Ureter (tissue), 1 donor: ENCODE measurements at places on chromosomes 3 and 15.

GRCh38 chr3:8658306-8659212 is 14.0 kb upstream of the SSUH2 start:
- peak; percentile 78 for DNase-seq

DNA sequence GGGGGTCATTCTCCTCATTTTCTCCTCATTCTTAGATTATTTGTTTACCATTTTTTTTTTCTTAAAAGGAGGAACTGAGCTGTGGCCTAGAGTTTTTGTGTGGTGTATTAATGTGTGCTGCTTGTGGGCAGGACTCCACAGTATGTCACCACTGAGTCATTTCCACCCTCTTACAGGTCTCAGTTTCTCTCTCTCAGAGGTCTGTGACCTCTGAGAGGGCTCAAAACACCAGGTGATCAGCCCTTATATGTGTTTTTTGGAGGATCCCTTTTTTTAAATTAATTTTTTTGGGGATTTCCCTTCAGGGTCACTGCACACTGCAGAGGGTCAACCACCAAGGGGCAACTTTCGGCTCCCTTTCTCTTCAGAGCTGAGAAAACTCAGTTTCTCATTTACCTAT is 166.4 kb downstream of the SUCNR1 start:
- DNase-seq, result no peak

- no peak for DNase-seq
Observed at GRCh38 chr3:106299300-106300098, 430.7 kb upstream of the CBLB start.

DNA sequence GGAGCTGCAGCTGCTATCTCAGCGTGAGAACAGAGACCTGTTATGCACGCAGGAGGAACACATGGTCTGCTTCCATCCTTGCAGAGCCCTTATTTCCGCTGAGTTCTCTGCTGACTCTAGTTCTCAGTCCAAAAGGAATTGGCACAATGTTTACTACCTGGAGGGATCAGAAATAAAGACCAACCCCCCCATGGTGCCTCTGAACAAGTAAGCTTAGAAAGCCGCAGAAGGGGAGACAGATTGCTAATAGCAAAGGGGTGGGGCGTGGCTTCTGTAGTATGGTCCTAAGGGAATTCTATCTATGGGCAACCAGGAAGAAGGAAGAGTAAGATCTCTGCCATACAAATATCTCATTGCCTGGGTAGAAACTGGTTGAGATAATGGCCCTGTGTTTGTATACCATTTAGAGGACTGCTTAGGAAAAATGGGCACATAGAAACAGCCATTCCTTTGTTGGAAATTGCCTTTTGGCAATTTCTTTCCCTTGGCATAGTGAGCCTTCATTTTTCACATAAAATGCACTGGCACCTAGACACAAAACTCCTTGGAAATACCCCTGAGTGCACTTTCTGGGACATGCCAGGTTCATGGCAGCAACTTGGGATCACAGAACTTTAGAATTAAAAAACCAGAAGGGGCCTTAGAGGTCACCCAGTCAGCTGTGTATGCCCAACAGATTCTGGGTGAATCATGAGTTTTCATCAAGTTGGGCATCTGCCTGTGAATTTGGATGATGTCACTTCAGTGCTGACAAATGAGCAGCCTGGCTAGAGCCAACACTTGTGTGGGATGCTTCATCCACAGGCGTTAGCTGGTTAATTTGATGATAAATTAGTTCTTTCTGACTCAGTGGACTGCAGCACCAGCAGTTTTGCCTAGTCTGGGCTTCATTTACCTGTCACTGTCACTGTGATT is 57.4 kb upstream of the STXBP5L start:
- DNase-seq, result no peak

DNA sequence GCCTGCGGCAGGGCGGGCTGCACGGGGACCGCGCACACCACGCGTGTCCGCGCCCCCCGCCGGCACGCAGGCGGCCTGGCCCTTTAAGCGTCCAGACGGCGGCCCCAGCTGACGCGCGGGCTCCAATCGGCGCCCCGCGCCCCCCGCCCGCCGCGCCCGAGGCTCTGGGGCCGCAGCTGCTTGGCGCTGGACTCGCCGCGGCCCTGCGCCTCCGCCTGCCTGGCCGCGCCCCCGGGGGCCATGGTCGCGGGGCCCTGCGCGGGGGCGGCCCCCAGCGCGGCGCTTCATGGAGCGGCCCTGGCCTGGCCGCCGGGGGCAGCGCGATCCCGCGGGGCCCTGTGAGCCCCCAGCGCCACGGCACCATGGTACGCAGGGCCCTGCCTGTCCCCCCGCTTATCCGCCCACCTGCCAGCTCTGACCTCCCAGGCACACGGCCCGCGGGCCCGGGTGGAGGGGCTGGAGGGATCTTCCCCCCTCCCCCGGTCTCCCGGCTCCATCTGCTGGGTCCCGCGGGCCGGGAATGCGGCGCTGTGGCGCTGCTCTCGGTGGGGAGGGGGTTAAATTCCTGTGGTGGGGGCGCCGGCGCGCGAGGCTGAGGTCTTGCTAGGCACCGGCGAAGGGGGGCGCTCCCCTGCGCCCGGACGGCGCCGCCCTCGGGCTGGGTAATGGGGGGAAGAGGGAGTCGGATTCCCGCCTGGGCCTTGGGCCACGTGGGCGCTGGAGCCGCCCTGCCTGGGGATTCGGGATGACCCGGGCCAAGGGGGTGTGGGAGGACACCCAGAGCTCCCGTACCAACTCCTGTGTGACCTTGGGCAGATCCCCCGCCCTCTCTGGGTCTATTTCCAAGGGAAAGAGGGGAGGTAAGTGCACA is 1.1 kb downstream of the ZBTB47 start:
- peak; percentile 75 for DNase-seq

DNA sequence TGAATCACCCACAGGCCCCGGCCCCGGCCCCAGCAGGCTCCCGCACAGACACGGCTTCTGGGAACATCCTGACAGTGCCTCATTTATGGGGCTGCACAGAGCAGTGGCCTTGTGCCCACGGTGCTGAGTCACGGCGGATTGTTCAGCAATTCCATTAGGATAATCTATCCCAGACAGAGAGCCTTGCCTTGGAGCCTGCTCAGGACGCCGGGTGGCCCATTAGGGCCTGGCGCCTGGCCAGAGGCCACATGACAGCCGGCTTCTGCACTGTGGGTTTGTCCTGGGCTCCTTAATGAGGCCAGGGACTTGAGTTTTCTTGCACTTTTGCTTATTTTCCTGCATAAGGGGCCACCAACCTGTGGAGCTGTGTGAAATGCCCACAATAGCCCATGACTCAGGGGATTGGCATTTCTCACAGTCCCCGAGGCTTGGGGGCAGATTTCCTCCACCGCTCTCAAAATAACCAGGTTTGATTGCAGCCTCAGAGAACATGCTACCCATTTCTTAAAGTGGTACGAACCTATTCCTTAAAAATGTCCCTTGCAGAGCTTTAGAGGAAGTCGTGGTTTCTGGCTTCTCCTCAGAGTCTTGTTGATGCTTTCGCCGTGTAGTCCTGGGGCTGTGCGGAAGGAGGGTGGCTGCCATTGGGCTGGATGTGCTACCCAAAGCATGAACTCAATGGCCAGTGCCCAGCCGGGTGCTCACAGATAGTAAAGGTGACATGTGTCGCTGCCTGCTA is 19.0 kb downstream of the SYNM start:
- peak; percentile 83 for DNase-seq

GRCh38 chr3:21163956-21164355 is 587.1 kb downstream of the ZNF385D start:
- no peak for DNase-seq

DNA sequence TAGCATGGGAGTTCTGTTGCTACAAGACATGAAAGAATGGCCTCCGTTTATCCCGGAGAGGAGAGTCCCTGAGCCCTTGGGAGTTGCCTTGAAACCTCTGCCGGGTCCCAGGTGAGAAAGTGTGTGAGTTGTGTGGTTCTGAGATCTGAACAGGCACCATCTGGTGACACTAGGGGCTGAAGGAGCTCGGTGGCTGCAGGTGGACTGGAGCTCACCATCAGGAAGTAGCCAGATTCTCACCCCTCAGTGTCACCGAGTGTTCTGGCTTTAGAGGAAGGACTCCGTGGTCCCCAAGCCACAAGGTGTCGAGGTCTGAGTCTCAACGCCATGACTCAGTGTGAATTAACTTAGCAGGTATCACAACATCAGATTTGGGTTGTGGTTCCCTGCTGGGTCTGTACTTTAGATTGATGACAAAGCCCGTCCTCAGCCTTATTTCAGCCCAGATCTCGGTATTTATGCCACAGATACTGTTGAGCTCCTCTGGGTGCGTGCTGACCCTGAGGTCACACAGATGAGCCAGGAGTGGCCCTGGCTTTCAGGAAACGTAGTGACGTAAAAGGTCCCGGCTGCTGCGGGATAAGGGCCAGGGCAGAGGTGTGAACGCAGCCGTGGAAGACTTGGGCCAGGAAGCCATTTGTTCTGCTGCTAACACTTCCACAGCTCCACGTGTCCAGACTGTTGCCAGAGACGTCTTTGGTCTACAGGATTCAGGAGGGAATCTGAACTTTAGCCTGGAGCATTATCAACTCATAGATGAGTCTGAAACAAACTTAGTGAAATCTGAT is 54.4 kb downstream of the PGPEP1L start:
- DNase-seq, result no peak

DNA sequence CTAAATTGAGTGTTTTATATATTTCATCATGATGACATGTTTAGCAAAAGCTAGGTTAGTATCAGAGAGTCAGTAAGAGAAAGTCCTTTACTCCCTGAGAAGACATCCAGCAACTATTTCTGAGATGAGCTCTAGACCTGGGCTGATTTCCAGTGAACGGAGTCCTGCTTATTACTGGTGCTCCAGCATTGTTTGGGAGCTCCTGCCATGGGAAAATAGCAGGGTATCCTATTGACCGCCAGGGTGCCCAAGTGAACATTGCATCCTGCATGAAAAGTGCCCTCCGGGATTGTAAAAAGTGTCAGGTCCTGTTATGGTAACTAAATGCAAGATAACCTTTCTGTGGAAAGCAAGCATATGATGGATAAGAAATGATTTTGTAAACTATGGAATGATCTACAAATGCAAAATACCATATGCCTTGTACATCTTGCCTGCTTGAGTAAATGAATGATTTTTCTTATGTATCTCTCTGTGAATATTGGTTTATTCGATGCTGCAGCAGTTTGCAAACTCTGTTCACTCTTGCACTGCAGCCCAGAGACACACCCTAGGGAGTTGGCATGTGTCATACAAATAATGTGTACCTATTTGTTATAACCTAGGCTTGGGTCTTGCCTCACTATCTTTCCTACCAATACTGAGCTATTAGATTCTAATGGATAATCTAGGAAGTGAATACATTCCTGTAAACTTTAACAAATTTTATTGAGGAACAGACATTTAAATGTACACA is 96.7 kb downstream of the IL5RA start:
- no peak for DNase-seq

DNA sequence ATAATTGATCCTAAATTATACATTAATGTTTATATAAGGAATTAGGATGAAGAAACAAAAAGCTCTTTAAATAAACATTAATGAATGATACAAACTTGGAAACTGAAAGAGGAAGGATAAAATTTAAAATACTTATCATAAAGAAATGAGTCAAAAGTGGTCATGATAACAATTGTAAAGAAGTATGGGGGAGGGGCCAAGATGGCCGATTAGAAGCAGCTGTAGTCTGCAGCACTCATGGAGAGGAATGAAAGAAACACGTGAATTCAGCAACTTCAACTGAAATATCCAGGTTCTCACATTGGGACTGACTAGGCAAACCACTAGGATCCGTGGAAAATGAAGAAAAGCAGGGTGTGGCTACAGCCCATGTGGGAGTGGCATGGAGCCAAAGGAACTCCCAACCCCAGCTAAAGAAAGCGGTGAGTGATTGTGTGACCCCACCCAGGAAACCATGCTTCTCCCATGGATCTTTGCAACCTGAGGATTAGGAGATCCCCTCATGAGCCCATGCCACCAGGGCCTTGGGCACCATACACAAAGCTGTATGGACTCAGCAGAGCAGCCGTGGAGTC is 13.1 kb upstream of the CP start:
- no peak for DNase-seq

DNA sequence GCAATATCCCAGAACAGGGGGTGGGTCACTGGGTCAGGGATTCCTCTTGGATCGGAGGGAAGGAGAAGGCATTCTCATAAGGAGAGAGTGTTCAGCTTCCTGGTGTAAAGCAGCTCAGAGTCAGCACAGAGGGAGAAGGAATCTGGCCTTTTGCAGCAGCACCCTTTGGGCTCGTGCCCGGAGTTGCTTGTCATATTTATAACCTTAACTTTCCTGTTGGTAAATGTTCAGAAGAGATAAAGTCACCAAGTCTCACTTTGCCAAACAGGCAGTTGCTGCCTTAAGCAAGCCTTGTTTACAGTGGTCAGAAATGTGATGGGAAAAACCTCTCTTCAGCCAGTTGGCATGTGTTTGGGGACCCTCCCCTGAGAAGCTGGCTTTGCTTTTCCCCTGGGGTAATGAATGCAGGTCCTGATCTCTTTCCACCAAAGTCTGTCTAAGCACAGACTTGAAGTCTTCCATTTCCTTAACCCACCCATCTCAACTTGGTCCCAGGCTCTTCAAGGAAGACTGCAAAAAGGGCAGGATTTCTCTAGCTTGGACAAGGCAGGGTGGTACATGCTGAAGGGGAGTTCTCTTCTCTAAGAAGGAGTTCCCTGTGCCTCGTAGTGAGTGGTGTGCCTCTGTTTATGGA is 206.9 kb upstream of the BHLHE40 start:
- DNase-seq, result peak; percentile 91

DNA sequence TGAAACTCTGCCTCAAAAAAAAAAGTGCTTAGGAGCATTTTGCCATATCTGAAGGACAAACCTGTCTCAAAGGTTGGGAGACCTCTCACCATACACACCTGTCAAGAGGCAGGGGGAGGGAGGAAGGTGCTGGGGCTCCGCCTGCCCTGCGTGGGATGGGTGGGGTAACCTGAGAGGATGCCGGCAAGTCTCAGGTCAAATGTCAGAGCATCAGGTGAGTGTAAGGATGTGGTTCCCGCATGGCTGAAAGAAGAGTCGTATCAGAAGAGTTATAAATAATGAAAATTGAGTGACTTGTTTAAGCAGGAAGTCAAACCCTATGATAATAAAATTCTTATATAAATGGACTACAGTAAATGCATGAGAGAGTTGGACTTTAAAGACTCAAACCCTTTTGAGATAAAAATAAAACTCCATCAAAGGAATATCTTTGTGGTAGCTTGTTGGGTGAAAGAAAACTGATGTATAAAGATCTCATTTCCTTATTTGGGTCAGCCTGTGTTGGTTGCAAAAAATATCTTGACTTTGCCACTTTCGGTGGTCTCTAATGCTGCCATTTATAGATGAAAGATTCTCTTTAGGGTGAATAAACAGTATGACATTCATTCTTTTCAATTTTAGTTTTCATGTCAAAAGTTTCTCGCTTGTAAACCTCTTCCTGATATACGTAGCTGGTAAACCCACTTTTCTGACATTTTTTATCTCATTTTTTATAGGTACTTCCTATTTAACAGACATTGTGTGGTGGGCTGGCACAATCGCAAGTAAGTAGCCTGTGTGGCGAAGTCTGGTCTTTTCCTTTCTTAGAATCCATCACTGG is 23.8 kb downstream of the NIPA1 start:
- DNase-seq, result no peak
